ENCODE measurements at places on chromosomes 11 and 22.

DNA sequence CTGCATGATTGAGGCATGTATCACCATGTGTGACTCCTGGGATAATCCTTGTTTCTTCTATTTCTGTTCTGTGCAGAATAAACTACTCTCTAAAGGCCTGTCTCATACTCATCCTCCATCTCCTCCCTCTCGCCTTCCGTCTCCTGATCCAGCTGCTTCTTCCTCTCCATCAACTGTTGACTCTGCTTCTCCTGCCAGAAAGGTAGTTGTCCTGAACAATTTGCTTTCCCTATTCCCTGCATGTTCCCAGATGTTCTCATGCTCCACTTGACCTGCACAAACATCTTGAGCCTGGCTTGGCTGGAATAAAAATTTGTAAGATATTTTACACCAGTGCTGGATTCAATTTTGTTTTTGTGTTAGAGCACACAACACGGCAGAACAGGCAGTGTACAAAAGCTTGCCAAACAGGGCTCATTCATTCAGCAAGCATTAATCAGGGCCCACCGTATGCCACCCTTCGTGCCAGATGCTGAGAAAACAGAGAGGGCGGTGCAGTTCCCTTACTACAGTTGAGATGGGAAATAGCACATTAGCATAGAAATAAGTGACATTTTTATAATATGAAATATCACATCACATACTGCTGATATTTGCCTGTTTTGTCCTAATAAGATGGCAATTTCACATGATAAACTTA, 133.3 kb upstream of the PARVA start:
- no peak for DNase-seq

- peak; percentile 11 for DNase-seq
Observed at GRCh38 chr11:7484645-7485044, 661 bp upstream of the OLFML1 start.

- no peak for DNase-seq
Observed at GRCh38 chr22:35478633-35479107, 62.0 kb upstream of the RASD2 start.

DNA sequence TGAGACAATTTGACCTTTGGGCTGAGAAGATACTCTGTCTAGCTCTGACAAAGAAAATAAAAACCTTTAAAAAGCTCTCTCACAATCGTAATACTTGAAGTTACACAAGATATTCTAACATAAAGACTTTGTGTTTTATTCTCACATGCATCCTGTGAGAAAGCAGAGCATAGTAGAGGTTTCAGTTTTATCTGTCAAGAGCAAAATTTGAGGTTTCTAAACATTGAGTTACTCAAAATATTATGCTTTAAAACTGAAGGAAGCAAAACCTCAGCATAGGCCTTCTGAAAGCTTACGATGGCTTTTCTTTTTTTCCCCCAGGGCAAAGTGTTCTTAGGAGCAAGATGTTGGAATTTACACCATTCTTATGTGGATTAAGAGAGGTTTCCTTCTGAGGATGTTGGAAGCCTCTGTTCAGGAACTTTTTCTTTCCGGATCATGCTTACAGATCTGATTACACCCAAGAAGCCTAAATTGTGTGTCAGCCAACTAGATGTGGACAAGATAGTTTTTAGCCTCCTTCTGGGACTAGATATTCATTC, 15.0 kb upstream of the OR51M1 start:
- DNase-seq: no peak

DNA sequence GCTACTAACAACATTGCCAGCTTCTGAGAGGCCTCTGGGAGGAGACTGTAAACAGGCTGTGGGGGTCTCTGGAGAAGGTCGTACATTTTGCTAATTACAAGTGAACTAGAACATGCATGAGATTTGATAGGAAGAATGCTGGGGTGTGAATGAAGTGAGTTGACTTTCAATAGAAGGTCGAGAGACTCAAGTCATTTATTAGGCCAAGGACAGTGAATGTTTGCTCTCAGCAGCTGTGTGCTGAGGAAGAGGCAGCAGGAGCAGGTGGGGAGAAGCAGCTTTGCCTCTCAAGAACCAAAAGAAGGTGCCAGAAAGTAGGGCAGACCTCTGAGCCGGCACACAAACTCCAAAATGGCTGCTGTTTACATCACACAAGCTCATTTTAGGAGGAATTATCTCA, 91.7 kb downstream of the PIWIL4 start:
- DNase-seq: no peak

GRCh38 chr11:70786021-70786665, 387.8 kb downstream of the CTTN start:
- no peak for DNase-seq

GRCh38 chr11:20308601-20309000, 54.9 kb upstream of the HTATIP2 start:
- DNase-seq: no peak

GRCh38 chr22:29457730-29458129, 19.3 kb downstream of the RFPL1 start:
- DNase-seq: no peak

GRCh38 chr11:118628432-118628831, 21.0 kb downstream of the PHLDB1 start:
- no peak for DNase-seq

- DNase-seq: no peak
Observed at GRCh38 chr11:131495423-131495822, 125.0 kb downstream of the NTM start.

- DNase-seq: no peak
Observed at GRCh38 chr11:59600234-59600633, 15.3 kb downstream of the OSBP start.

DNA sequence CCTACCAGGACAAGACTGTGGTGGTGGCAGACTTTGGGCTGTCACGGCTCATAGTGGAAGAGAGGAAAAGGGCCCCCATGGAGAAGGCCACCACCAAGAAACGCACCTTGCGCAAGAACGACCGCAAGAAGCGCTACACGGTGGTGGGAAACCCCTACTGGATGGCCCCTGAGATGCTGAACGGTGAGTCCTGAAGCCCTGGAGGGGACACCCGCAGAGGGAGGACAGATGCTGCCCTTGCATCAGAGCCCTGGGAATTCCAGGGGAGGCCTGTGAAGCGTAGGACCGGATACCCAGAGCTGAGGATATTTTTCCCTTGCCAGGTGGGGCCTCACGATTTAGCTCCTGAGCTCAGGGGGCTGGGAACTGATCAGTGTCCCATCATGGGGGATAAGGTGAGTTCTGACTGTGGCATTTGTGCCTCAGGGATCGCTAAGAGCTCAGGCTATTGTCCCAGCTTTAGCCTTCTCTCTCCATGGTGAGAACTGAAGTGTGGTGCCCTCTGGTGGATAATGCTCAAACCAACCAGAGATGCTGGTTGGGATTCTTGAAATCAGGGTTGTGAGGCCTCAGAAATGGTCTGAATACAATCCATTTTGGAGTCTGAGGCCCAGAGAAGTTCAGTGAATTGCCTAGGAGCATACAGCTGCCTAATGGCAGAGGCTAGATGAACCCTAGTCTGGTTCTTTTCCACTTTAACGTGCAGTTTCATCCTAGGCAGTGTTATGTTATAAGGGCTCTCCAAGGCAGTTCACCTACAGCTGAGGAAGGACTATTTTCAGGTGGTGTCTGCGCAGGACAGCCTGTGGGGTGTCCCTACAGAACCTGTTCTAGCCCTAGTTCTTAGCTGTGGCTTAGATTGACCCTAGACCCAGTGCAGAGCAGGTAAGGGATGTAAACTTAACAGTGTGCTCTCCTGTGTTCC, 19.5 kb downstream of the PIK3IP1 start:
- DNase-seq: peak; percentile 71

DNA sequence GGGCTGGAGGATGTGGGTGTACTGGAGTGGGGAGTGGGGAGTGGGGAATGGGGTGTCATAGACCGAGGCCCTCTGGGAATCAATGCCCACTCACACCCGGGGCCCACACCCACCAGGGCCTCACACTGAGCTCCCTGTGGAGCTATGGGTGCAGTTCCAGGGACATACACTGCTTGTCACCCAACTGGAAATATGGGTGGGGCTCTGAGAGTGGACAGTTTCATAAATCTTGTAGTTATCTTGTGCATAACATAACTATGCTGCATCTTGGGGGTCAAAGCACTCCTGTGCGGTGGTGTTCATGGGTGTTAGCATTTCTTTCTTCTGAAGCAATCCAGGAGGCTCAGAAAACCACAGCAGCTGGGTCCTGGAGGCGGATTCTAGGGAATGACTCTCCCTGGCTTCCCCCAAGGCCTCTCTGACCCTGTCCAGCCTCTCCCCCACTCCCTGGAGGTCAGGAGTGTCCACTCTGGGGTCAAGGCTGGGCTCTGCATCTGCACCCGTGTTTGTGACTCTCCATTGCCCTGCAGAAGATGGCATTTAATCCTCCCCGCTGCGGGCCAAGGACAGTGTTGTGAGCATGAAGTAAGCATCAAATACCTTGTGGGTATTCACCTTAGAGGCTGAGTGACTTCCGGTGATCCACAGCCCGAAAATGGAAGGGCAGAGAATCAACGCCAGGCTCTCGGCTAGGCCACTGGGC, 172.5 kb downstream of the CTTN start:
- DNase-seq: no peak

GRCh38 chr11:74936087-74936486, 12.8 kb downstream of the XRRA1 start:
- no peak for DNase-seq

- no peak for DNase-seq
Observed at GRCh38 chr11:17188675-17189074, 19.1 kb downstream of the PIK3C2A start.

GRCh38 chr11:81497202-81497804, 1236.4 kb downstream of the FAM181B start:
- DNase-seq: peak; percentile 52

- DNase-seq: no peak
Observed at GRCh38 chr11:117444256-117444655, 116.6 kb downstream of the CEP164 start.

Data from renal cortical epithelial cell (primary cell).